AG09309 (cell line): ENCODE measurements at places on chromosomes 1 and 21.

DNA sequence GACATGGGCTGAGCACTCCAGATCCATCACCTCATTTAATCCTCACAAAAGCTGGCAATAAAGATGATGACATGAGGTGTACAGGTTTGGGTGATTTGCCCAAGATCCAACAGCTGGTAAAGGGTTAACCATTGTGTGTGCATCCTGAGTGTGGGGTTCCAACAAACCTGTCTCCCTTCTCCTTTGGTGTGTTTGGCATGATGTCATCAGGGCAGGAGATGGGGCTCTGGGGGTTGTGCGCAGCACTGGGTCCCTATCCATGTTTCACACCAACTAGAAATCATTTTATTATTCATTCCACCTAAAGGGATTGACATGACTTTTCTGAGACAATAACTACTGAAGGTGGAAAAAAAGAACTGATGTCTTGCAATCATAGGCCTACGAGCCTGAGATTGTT is 452.5 kb downstream of the SIPA1L2 start:
- DNase-seq, result no peak

GRCh38 chr21:30193201-30193600 is 22.7 kb downstream of the CLDN8 start:
- DNase-seq, result no peak

DNA sequence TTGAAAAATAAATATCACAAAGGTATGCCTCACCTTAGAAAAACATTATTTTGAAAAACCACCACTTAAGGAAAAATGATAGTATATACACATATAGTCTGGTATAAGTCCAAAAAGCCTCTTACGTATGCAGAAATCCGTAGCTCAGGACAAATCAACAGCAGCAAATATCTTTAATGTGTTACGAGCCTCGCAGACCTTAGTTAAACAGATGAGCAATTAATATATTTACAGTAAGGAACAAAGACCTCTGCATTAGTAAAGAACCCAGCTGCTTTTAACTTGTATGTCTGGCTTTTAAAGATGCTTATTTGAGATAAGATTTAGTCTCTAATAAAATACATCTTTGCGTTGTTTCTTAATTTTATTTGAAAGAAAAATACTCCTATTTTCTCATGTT is 79.9 kb upstream of the CHRM3 start:
- DNase-seq, result no peak

DNA sequence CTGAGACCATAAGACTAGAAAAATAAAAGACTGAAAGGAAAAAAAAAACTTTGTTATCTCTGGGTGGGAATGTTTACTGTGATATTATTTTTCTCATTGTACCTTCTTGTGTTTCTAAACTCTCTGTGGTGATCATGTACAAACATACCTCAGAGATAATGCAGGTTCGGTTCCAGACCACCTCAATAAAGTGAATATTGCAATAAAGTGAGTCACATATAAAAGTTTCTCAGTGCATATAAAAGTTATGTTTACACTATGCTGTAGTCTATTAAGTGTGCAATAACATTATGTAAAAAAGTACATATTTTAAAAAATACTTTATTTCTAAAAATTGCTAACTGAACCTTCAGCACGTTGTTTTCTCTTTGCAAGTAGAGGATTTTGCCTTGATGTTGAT is 137.5 kb downstream of the CENPF start:
- DNase-seq, result no peak

- DNase-seq, result no peak
Observed at GRCh38 chr1:81559662-81560350, 240.9 kb upstream of the ADGRL2 start.

GRCh38 chr1:38581396-38581795 is 278.2 kb downstream of the RRAGC start:
- no peak for DNase-seq

DNA sequence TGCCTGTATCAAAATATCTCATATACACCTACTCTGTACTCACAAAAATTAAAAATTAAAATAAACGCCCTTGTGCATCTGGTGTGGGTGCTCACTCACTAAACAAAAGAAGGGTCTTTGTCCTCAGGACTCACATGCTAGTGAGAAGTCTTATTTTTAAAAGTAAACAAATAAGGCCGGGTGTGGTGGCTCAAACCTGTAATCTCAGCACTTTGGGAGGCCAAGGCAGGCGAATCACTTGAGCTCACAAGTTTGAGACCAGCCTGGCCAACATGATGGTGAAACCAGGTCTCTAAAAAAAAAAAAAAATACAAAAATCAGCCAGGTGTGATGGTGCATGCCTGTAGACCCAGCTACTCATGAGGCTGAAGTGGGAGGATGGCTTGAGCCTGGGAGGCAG is 51.5 kb downstream of the BCAR3 start:
- no peak for DNase-seq

GRCh38 chr1:8848663-8849386 is 29.7 kb downstream of the ENO1 start:
- DNase-seq, result peak; percentile 80

DNA sequence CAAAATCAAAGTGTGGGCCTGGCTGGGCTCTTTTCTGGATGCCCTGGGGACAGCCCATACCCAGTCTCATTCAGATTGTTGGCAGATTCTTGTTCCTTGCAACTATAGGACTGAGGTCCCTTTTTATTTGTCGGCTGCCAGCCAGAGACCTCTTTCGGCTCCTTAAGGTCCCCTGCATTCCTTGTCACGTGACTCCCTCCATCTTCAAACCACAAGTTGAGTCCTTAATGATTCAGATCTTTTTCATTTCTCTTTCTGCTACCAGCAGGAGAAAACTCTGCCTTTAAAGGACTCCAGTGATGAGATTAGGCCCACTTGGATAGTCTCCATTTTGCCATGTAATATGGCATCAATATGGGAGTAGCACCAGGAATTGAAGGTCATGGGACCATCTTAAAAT is 48.6 kb downstream of the PATJ start:
- no peak for DNase-seq

DNA sequence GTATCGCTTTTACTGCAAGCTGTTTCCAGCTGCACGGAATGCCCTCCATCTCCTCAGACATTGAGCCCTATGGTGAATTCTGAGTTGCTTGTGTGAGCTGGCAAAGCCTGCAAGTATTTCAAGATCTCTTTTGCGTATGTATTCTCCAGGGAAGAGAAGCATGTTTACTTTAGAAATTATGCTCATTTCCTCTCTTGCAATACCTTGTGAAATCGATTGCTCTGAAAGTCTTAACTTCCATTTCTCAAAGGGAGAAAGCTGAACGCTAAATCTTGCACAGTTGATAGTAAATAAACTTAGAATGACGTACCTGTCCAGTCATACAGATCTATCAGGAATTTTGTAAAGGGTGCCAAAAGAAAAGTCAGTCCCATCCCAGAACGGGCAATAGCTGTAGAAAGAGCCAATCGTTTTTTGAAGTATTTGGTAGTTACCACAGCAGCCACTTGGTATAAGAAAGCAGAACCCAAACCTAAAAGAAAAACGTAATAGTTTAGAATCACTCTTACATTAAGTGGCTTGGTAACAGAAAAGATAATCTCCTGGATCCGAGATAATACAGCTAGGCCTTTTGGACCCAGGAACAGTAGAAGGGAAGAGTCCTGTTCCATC is 10.0 kb downstream of the SLC16A4 start:
- DNase-seq, result peak; percentile 79

DNA sequence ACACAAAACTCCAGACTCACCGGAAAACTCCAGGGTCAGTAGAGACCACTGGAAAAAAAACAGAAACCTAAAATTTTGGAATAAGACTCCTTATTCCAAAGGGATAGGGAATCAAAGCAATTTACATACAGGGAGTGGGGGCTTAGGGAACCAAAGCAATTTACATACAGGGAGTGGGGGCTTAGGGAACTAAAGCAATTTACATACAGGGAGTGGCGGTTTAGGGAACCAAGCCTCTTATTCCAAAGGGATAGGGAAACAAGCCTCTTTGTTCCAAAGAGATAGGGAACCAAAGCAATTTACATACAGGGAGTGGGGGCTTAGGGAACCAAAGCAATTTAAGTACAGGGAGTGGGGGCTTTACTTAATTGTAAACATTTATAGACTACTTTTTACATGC is 28.4 kb upstream of the TTLL7 start:
- no peak for DNase-seq

DNA sequence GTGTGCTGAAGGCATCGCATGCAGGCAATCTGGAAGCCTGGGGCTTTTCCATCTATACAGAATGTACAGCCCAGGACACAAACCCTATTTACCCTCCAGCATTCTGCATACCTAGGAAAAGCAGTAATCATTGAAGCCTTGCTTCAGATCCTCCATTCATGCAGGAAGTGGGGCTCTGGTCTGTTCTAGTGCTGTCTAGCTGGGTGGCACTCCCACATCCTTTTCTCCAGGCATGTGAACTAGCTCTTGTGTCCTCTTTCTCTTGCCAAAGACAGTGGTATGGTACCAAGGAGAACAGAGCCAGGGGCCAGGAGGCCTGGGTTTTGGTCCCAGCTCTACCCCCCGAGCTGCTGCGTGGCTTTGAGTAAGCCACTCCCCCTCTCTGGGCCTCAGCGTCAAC is 21.7 kb downstream of the LRP8 start:
- DNase-seq, result no peak

DNA sequence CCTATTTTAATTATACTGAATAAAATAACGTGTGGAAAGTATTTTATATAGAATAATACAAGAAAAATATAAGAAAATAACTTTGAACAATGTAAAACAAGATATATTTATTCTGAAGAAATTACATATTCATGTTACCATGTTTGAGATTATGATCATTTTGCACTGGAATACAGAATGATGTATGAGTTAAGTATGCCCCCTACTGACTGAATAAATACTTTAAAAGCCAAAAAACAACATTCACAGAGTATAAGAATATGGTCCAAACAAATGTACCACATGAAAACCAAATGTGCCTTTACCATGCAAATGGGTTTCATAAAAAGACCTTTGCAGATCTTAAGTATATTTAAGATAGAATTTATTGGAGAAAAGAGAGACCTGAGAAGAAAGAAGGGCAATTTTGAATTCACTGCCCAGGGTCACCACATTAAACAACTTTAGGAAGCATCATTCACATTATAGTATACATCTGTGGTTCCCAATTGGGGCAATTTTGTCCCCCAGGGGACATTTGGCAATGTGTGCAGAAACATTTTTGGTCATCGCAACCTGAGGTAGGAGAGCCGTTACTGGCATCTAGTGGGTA is 136.6 kb upstream of the GFI1 start:
- no peak for DNase-seq

DNA sequence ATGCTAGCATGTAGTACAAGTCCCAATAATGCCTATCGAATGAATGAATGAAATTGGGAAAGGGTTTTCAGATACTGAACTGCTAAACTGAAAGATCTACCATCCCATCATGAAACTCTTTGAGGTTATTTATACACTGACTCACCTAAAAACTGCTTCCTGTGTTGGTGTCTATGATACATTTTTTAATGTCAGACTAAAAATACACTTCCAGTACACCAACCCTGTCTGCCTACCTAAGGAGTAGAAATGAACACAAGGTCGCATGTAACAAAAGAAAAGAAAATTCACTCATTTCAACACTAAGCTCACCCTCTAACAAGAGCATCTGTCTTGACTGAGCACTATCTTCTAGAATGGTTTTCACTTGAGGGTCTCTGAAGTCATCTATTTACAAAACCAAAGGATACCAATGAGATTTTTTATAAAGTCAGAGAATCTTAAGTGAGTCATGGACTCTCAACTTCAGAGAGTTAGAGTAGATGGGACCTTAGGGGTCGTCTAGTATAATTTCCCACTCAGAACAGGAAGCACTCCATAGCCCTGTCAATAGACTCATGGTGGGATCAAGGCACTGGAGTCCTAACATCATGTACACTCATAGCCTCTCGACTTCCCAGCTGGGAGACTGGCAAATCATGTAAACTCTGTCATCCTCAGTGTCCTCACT is 53.4 kb downstream of the WLS start:
- no peak for DNase-seq

DNA sequence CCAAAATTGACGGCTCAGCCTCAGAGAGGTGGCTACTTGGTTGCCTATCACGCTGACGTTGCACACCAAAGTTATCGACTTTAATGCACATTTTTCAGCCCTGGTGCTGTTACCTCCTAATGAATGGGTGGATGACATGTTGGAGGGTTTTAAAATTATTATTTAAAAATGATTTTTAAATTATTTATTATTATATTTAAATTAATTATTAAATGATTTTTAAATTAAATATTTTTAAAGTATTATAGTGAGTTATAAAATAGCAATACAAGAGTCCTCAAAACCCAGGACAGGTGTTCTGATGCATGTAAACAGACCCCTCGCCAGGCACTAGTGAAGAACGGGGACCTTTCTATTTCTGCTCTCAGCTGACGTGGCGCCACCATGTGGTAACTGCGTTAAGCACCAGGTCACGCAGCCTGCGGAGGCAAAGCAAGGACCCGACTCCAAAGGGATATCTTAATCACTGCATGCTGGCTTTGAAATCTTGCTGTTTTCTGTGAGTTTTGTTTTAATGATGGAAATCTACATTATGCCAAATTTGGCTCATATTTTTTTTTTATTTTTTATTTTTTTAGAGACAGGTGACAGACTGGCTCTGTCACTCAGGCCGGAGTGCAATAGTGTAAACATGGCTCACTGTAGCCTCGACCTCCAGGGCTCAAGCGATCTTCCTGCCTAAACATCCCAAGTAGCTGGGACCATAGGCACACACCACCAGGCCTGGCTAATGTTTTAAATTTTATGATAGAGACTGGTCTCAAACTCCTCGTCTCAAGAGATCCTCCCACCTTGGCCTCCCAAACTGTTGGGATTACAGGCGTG is 22.6 kb downstream of the CASP9 start:
- no peak for DNase-seq

DNA sequence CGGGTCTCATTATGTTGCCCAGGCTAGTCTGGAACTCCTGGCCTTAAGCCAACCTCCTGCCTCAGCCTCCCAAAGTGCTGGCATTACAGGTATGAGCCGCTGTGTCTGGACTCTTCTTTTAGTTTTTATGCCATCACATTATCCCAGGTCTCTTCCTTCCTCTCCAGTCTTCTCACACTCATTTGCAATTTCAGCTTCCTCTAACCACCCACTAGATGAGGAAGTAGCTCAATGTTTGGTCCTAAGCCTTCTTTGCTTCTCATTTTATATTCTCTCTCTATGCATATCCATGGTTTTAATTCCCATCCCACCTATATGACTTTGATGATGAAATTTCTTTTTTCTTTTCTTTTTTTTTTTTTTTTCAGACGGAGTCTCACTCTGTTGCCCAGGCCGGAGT is 3.1 kb upstream of the ZBTB8A start:
- DNase-seq, result no peak

- no peak for DNase-seq
Observed at GRCh38 chr1:199242601-199243000, 603.8 kb downstream of the PTPRC start.

DNA sequence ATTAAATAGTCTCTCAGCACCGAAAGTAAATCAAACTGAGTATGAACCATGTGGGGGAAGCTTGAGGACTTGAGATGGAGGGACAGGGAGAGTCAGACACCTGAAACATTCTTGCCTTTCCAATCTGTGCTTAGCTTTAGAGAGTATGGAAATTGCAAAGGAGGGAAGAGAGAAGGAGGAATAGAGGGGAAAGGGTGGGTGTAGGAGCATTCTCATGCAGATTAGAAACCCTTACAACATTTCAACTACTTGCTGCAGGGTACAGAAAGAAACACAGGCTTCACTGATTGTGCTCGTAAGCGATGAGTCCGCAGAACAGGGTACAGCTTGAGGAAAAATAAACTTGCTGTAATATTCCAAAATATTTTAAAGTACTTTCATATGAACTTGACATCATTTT is 73.8 kb downstream of the NIBAN1 start:
- DNase-seq, result no peak
